ENCODE measurements at places on chromosomes 2 and 18. TPM values are rescaled to one million over a fixed set of nuclear protein-coding genes. Genes with fewer than 3 reads are reported as not detected.
A peak's percentile ranks its signal among the peaks of the same experiment; 100 is the strongest.

The KHK gene
- total RNA-seq = 2.2 TPM

- no peaks in the 10 kb centered on the region for H3K36me3 ChIP-seq
- peak overlapping the region; percentile 35 for H3K27ac ChIP-seq
- DNase-seq = no peak
- H3K27me3 ChIP-seq = no peaks in the 10 kb centered on the region
- no peak overlapping the region for H3K4me3 ChIP-seq
Measured at GRCh38 chr2:109647636-109648035, 33.5 kb downstream of the SOWAHC start.

GRCh38 chr2:148022351-148022750, 1.5 kb downstream of the MBD5 start:
- no peak for DNase-seq
- peaks cover 8% of the 10 kb centered on the region for H3K4me1 ChIP-seq
- peak overlapping the region; percentile 78 for H3K4me3 ChIP-seq
- H3K27me3 ChIP-seq = no peaks in the 10 kb centered on the region
- no peaks in the 10 kb centered on the region for H3K36me3 ChIP-seq

- no peak for DNase-seq
- no peaks in the 10 kb centered on the region for H3K27me3 ChIP-seq
- peaks cover 4% of the 10 kb centered on the region for H3K4me1 ChIP-seq
- H3K27ac ChIP-seq = no peak overlapping the region
- no peak overlapping the region for H3K4me3 ChIP-seq
- H3K36me3 ChIP-seq = no peaks in the 10 kb centered on the region
Measured at GRCh38 chr2:129882476-129882875, 97.0 kb upstream of the RAB6C start.

DNA sequence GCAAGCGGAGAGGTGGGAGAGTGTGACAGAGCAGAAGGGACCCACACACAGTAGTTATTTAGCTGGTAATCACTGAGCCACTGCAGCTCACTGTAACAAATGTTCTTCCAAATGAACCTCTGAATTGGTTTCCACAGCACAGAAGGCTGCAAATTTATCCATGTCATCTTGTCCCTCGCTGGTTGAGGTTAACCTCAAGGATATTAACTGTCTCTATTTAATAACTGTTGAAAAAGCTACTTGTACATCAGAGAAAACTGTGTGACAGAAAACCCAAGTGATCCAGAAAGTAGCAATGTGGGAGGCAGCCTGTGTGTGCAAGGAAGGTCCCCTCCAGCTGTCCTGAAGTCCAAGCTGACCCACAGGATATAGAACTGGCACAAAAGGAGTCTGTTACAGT, 153.6 kb downstream of the DSEL start:
- DNase-seq = no peak
- no peak overlapping the region for H3K27ac ChIP-seq
- H3K36me3 ChIP-seq = no peaks in the 10 kb centered on the region
- no peaks in the 10 kb centered on the region for H3K27me3 ChIP-seq
- H3K4me1 ChIP-seq = no peaks in the 10 kb centered on the region
- H3K4me3 ChIP-seq = no peak overlapping the region

DNA sequence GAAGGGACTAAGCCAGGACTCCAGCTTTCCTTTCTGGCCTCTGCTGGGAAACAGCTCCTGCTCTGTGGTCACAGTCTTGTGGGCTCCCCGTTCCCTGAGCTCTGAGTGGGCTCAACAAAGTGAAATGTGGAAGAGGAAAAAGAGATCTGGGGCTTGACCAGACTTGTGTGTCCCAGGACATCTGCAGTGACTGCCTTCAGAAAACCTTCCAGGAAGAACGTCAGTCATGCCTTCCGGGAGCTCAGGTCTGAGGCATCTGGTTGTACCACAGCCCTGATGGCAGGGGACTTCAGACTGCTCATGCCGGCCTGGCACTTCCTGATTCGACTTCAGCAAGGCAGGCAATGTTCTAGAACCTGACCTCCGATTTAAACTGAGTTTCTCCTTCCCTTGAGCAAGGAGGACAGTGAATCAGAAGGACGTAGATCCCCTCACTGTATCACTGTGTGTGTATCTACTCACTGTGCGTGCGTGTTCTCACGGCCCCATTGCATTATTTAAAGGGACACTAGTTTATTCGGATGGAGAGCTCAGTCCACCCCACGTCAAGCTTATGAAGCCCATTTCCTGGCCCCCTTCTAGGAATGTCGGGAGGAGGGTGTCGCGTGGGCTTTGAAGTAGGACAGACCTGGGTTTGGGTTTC, 548 bp upstream of the FBLN7 start:
- no peaks in the 10 kb centered on the region for H3K36me3 ChIP-seq
- no peaks in the 10 kb centered on the region for H3K4me1 ChIP-seq
- no peak for DNase-seq

The TGFA gene
- 16.1 TPM for total RNA-seq

DNA sequence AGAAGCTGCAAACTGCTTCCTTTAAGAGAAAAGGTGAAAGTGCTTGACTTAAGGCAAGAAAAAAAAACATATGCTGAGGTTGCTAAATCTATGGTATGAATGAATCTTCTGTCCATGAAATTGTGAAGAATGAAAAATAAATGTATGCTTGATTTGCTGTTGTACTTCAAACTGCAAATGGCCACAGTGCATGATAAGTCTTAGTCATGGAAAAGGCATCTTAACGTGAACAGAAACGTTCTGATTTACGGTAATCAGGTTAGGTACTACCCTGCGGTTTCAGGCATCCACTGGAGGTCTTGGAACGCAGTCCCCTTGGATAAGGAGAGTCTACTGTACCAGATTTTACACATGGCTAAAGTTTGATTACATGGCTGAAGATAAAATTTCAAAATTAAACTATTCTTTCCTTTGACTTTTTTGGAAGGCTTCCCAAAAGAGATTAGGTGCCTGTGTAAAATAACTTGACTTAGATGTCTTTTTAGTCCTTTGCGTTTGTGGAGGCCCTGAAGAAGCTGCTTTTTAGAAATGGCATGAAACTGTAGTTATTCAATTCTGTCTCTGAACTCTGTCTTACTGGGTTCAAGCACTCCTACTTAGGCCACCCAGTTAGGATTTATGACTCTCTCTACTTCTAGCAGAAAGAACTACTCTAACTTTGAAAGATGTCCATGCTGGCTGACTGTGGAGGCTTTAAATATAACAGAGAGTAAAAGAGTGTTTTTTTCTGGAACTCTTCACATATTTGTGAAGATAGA, 35.9 kb upstream of the SCN9A start:
- no peaks in the 10 kb centered on the region for H3K27me3 ChIP-seq
- DNase-seq = no peak
- H3K27ac ChIP-seq = no peak overlapping the region
- H3K4me1 ChIP-seq = no peaks in the 10 kb centered on the region
- no peaks in the 10 kb centered on the region for H3K36me3 ChIP-seq

The THOC1 gene
- 56.2 TPM for total RNA-seq

DNA sequence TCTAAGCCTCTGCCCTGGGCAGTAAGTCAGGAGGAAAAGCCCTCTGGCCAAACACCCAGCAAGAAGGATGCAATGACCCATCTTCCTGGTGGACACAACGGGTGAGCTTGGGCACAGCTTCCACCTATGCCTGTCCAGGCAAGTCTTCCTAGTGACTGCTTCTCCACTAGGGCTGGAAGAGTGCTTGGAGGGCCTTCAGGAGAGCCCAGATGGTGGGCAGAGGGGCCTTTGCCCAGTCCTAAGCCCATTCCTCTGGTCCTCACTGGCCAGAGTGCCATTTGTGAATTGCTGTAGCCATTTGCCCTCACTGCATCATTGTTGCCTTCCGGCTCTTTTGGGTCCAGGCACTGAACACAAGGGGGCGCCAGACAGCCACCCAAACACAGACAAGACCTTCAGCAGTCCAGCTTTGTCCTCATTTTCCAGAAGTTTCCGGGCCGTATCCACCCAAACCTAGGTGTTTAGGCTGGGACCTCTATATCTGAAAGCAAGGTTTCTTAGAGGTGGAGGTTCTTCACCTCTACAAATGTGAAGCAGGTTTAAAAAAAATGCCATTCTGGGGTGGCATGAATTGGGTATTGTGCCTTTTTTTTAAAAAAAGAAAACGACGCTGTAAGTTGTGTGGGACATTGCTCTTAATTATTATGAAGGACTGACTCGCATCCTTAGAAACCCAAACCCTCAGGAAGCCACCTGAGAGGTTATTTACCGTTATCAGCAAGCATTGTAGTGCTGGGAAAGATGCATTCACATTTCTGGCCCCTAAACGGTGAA, 29.5 kb downstream of the PAX8 start:
- H3K27me3 ChIP-seq = no peaks in the 10 kb centered on the region
- H3K36me3 ChIP-seq = no peaks in the 10 kb centered on the region
- H3K27ac ChIP-seq = no peak overlapping the region
- no peak overlapping the region for H3K4me3 ChIP-seq

DNA sequence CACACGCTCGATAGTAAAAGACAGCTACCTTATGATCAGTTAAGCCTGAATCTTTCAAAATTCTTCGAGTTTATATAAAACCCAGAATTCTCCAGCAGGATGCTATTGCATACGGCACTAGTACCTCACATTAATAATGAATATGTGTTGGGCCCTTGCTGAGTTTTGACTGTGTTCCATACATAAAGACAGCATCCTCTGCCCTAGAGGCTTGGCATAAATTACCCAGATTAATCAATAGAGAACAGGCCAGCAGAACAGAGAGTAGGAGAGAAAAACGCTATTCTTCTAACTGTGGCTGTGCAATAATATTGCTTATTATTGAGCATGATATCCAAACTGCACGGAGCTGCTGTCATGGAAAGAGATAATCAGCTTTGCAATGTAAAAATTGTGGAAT, 194.3 kb downstream of the SOX11 start:
- no peak overlapping the region for H3K4me3 ChIP-seq
- H3K36me3 ChIP-seq = no peaks in the 10 kb centered on the region
- no peak overlapping the region for H3K27ac ChIP-seq
- no peaks in the 10 kb centered on the region for H3K27me3 ChIP-seq
- DNase-seq = no peak
- no peaks in the 10 kb centered on the region for H3K4me1 ChIP-seq

The PSMA8 gene
- not detected for total RNA-seq

DNA sequence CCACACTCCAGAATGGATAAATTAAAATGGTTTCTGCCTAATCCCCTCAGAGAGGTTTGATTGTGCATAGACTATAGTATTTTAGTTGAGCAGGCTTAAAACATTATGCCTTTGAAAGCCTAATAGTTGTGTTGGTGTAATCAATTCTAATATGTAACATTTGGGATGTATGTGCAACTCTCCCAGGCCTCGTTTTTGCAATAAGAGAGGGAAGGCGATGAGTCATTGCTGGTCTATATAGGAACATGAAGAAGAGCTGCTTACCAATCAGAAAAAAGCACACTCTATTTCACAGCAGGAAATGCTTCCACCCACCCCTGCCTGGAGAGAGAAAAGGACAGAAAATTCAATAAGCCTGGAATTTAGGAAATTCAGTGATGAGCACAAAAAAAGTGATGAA, 1424.0 kb upstream of the PIK3C3 start:
- no peak overlapping the region for H3K27ac ChIP-seq
- DNase-seq = no peak
- H3K4me1 ChIP-seq = no peaks in the 10 kb centered on the region
- H3K36me3 ChIP-seq = no peaks in the 10 kb centered on the region
- H3K4me3 ChIP-seq = no peak overlapping the region
- H3K27me3 ChIP-seq = no peaks in the 10 kb centered on the region

GRCh38 chr2:26983746-26984145, 13.3 kb downstream of the MAPRE3 start:
- H3K36me3 ChIP-seq = no peaks in the 10 kb centered on the region
- DNase-seq = no peak
- no peak overlapping the region for H3K4me3 ChIP-seq

GRCh38 chr2:15942711-15943345, 2.5 kb downstream of the MYCN start:
- peaks cover 3% of the 10 kb centered on the region for H3K27me3 ChIP-seq
- peaks cover 3% of the 10 kb centered on the region for H3K4me1 ChIP-seq
- no peak for DNase-seq
- no peaks in the 10 kb centered on the region for H3K36me3 ChIP-seq
- peak overlapping the region; percentile 71 for H3K27ac ChIP-seq

GRCh38 chr2:127453392-127454171, 35.4 kb downstream of the PROC start:
- H3K4me3 ChIP-seq = no peak overlapping the region
- no peaks in the 10 kb centered on the region for H3K4me1 ChIP-seq
- H3K36me3 ChIP-seq = no peaks in the 10 kb centered on the region
- no peaks in the 10 kb centered on the region for H3K27me3 ChIP-seq
- no peak overlapping the region for H3K27ac ChIP-seq

DNA sequence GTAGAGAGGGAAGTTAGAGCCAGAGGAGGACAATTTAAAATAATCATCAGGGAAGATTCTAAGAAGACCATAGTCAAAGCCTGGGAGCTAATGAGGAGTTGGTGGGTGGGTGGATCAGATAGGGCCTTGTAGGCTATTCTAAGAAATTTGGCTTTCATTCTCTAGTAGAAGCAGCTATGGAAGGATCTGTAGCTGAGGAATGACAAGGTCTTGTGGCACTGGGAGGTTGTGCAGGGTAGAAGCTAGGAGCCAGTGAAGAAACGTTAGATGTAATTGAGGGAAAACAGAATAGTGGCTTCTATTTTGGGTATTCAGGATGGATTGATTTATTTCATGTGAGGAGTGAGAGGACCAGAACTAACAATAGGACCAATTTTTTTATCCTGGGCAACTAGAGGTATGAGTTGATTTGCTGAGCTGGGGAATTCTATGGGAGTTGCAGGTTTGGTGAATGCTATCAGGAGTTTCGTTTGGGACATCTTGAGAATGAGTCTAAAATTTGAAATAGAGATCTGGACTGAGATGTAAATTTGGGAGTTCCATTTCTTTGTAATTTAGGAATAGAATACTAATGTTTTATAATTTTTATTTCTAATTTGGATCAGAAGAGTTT, 371.9 kb downstream of the PARD3B start:
- no peaks in the 10 kb centered on the region for H3K4me1 ChIP-seq
- DNase-seq = no peak
- H3K36me3 ChIP-seq = no peaks in the 10 kb centered on the region
- no peak overlapping the region for H3K27ac ChIP-seq
- no peaks in the 10 kb centered on the region for H3K27me3 ChIP-seq

DNA sequence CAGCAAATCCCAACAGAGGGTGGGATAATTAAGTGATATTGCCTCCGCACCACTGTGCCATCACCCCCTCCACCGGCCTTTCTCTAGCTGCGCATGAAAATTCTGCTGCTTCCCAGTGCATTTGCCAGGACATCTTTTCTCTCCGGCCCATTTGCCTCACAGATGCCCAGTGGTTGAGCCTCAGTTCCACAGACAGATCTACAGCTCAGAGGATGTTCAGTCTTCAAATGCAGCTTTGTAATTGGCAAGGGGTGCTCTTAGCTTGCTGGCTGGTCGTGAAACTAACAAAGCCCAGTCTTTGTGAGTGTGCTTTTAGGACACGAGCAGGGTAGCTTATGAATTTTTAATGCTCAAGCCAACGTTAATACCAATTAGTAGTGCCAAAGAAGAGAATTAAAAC, 253.3 kb upstream of the REV1 start:
- no peak for DNase-seq
- H3K36me3 ChIP-seq = no peaks in the 10 kb centered on the region
- no peaks in the 10 kb centered on the region for H3K4me1 ChIP-seq

- no peaks in the 10 kb centered on the region for H3K4me1 ChIP-seq
- no peaks in the 10 kb centered on the region for H3K36me3 ChIP-seq
- no peaks in the 10 kb centered on the region for H3K27me3 ChIP-seq
Measured at GRCh38 chr18:36543991-36544725, 246.6 kb downstream of the FHOD3 start.

The PPP1R1C gene
- not detected for total RNA-seq

- no peak overlapping the region for H3K27ac ChIP-seq
- no peaks in the 10 kb centered on the region for H3K36me3 ChIP-seq
- no peaks in the 10 kb centered on the region for H3K4me1 ChIP-seq
Measured at GRCh38 chr18:34639687-34640086, 70.4 kb upstream of the DTNA start.
